ENCODE measurements at places on chromosomes 2 and 18. TPM values are rescaled to one million over a fixed set of nuclear protein-coding genes. Genes with fewer than 3 reads are reported as not detected.

The KCNG2 gene
- polyA plus RNA-seq = not detected

The REG3A gene
- 27.7 TPM for polyA plus RNA-seq

The ANKRD30BL gene
- polyA plus RNA-seq = 1.2 TPM

The RAX gene
- polyA plus RNA-seq = not detected

The FIGN gene
- polyA plus RNA-seq = 0.60 TPM

The C2orf92 gene
- polyA plus RNA-seq = 4.2 TPM

The ANKAR gene
- polyA plus RNA-seq = 2.4 TPM
